ENCODE measurements at places on chromosomes 12 and 14. TPM values are rescaled to one million over a fixed set of nuclear protein-coding genes. Genes with fewer than 3 reads are reported as not detected.

- DNase-seq: no peak
Observed at GRCh38 chr12:26014085-26014484, 55.6 kb downstream of the RASSF8 start.

- DNase-seq: no peak
Observed at GRCh38 chr14:74853581-74853980, 22.4 kb downstream of the PROX2 start.

GRCh38 chr14:77043177-77043983 is 14.9 kb upstream of the IRF2BPL start:
- DNase-seq: peak; percentile 36

- DNase-seq: no peak
Observed at GRCh38 chr12:40012711-40013110, 93.2 kb downstream of the SLC2A13 start.

- DNase-seq: no peak
Observed at GRCh38 chr12:22313963-22314330, 20.6 kb downstream of the ST8SIA1 start.

The PPM1H gene
- polyA plus RNA-seq: 29.5 TPM

- no peak for DNase-seq
Observed at GRCh38 chr12:119681728-119682638, 14.1 kb downstream of the PRKAB1 start.

The ATL1 gene
- 8.4 TPM for polyA plus RNA-seq

All from left kidney (tissue), 8 donors.